ENCODE measurements at places on chromosomes 1 and 21. TPM values are rescaled to one million over a fixed set of nuclear protein-coding genes. Genes with fewer than 3 reads are reported as not detected.

APP gene
- polyA plus RNA-seq, result 238 TPM

DNA sequence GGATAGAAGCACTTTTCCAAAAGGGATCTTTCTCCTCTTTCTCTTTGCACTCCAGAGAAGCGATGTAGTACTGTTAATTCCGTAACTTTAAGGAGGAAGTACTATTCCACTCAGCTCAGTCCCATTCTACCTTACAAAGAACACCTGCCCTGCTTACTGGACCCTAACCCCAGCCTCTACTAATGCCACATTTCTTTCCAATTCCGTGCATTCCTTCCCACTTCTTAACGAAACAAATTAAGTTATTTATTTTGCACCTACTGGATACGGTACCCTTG lies 511 bp downstream of the NDC1 start:
- no peak for DNase-seq

DNA sequence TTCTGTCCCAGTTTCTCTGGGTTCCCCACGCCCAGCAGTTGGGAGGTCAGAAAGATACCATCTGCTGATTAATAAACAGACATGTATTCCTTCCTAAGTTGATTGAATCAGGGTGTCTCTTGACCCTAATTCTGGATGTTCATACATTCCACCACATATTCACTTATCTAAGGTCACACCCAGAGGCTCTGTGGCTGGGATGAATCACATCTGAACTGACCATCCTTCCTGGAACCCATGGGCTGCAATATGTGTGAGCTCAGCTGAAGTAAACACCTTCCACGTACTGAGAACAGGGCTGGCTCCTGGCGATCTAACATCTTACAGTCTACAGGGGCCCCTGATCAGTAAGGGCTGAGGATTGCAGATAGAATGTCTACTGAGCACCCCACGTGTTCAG lies 20.5 kb upstream of the TRABD2B start:
- no peak for DNase-seq

DNA sequence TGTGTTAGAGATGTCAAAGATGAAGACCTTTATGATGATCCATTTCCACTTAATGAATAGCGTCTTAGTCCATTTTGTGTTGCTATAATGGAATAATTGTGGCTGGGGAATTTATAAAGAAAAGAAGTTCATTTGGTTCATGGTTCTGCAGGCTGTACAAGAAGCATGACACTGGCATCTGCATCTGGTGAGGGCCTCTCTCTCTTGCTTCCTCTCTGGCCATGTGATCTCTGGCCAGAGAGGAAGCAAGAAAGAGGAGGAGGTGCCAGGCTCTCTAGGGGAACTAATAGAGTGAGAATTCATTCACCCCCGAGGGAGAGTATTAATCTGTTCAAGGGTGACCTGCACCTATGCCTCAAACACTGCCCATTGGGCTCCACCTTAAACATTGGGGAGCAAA lies 242.8 kb downstream of the DISC1 start:
- no peak for DNase-seq
